CD4-positive, alpha-beta T cell treated with Interleukin-21 for 1 hour (primary cell): ENCODE measurements at places on chromosomes 12 and 14.

GRCh38 chr12:30725739-30726138, 29.0 kb downstream of the CAPRIN2 start:
- DNase-seq, result no peak

GRCh38 chr14:55949708-55950107, 168.5 kb upstream of the PELI2 start:
- DNase-seq, result no peak

DNA sequence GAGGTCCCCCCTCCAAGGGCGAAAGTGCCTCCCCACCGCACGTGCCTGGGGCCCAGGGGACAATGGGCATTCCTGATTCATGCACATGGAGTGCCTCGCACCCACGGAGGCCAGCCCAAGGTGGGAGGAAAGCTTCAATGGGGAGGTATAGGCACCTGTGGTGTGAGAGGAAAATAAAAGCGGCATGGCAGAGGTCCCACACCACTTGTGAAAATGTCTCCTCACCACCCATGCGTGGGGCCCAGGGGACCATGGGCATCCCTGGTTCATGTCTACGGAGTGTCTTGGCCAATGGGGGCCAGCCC, 384.7 kb downstream of the ALG10 start:
- DNase-seq, result no peak

DNA sequence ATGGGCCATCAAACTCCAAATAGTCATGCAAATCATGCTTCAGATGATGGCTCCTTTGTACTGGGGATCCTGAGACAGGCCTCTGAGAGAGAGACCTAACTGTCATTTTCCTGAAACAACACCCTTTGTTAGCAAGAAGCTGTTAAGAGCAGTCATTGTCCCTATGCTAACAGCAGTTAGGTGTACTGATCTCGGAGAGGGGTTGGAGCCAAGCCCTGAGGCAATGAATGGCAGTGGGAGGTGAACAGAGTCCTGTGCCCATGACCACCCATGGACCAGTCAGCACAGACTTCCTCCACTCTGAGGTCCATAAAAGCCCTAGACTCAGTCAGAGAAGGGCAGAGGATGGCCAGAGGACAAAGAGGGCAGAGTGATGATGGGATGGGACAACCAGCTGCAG, 747.6 kb upstream of the LRFN5 start:
- DNase-seq, result no peak

DNA sequence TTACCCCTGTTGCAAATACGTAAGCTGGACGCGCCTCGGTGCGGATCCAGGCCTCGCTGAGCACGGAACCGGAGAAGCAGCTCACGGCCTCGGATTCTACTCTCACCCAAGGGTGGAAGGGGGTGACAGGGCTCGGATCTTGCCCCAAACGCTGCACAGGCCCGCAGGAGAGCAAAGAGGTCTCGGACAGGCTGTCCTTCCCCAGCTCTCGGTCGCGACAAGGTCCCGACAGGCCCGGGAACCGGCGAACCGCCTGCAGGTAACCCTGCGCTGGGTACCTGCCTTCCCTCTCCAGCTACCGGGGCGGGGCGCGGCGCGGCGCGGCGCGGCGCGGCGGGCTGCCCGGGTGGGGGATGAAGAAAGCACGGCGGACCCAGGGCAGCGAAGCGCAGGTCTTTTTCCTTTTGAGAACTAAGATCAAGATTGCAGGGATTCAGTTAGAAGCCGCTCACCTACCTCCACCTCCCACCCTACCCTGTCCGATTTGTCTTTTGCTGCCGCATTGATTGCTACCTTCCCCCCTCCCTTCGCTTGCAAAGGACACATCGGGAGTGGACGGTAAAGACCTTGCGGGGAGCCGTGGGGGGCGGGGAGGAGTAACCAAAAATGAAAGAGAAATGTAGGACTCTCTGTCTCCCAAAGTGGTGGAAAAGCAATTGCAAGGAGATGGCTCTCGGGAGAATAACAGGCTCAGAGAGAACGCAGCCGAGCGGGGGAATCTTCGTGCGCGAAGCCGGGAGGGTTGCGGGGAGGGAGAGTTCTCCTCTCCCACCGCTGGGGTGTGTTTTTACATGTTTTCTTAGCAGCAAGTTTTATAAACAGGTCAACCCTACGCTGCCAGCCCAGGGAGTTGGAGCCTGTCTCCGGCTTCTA, 8.4 kb upstream of the TBX3 start:
- no peak for DNase-seq

GRCh38 chr14:55151601-55152000, 22.5 kb downstream of the LGALS3 start:
- no peak for DNase-seq

DNA sequence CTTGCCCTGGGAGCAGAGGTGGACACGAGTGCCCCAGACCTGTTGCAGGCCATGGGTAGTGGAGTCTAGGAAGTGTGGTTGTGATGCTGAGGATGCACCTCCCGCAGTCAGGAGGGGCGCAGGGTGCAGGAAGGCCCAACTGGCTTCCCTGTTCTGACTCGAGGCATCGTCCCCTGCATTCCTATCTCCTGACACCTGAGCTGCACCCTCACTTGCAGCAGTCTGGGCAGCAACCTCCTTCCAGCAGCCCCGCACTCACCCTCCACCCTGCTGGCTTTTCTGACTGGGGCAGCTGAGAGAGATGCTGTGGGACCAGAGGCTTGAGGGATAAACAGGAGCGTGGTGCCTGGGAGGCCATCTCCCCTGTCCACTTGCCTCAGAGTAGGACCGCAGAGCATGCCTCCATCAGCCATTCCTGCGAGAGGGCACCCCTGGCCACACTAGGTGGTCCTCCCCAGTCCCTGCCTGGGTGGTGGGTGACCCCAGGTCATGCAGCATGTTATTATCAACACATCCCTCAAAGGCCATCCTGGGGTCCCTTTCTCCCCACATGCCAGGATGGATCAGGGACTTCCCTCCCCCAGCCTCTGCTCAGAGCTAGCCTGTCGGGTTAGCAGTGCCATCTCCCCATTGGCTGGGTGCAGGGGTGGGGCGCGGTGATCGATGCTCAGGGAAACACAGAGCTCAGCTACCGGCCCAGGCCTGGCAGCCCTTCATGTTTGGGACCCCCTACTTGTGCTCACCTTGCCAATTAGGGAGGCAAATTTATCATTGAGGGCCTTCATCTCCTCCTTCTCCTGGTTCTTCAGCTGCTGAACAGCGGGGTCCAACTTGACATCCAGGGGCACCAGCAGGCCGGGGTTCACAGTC, 719 bp downstream of the KRT80 start:
- no peak for DNase-seq

DNA sequence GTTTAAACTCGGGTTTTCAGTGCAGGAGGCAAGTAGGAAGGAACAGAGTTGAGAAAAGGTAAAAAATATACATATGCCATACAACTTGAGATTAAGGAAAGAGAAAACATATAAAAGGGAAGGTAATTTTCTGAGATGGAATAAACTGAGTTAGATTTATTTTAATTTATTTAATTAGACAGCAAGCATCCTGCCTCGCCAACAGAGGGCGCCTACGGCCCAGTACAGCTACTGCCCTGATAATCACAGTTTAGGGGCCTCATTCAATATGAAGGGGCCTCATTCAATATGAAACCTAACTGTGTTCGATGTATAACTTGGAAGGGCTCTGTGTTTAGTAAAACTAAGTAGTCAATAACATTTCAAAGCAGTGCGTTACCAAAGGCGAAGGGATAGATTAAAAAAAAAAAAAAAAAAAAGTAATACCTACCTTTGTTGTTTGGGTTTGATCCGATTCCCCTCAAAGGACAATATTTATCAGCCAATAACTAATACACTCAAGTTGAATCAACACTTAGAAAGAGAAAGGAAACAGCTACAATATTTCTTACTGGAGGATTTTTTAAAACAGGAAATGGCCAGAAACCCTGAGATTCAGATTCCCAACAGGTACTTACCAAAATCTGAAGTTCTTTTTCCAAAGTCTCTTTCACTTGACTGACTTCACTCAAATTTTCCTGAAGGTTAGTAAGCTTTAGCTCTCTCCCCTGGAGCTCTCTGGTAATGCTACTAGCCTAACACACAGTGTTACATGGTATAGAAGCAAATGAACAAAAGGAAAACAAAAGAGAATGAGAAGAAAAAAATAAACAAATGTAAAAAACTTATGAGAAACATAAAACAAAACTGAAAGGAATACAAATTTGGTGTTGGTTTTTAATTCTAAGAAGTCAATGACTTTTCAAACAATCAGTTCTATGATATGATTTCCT, 70.0 kb upstream of the VPS33A start:
- DNase-seq, result peak; percentile 39
